ELF-1 (cell line): ENCODE measurements at places on chromosomes 6 and 20.

DNA sequence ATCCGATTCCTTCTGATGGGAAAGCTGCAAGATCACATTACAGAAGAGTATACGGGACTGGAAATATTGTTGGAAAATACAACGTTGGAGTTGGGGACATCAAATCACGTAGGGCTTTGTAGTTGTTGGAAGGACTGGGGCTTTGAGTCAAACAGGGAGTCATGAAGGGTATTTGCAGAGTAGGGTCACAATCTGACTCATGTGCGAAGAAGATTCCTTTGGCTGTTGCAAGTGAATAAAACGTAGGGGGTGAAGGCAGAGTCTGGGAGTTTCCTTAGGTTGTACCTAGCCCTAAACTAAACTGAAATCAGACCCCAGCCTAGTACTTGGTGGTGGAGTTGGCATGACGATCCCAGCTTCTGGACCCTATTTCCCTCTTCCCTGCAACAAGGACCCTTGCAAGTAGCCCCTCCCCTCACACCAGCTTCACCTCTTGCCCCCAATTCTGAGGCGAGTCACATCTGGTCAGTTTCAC, 32.3 kb downstream of the SNX5 start:
- DNase-seq, result no peak

- no peak for DNase-seq
These were observed 987.7 kb downstream of the GRIK2 start for GRCh38 chr6:102381203-102381602.

GRCh38 chr20:4811661-4812181, 90.0 kb downstream of the PRND start:
- DNase-seq, result no peak

- no peak for DNase-seq
These were observed 73.7 kb downstream of the LYRM2 start for GRCh38 chr6:89564752-89565427.

DNA sequence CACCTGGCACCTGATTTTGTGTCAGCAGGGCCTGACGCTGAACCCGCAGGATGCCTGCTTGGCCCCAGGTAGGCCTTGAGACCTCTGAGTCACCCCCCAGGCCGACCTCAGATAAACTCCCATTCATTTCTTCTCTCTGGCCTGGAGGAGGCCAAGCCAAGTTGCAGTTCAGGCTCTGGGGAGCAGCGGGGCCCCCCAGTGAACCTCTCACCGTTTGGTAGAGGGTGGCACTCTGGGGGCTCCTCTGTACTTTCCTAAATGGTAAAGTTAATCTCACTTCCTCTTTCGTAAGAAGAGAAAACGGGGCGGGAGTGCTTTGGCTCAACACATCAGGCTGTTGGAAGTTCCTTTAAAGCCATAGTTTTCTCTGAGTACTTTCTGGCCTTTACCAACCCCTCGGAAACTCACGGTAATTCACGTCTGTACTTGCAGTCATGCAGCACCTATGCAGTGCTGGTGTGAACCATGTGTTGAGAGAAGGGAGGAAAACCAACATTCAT, 2.8 kb downstream of the SIRPA start:
- DNase-seq, result no peak

GRCh38 chr6:169591616-169592015, 110.2 kb downstream of the WDR27 start:
- DNase-seq, result no peak

DNA sequence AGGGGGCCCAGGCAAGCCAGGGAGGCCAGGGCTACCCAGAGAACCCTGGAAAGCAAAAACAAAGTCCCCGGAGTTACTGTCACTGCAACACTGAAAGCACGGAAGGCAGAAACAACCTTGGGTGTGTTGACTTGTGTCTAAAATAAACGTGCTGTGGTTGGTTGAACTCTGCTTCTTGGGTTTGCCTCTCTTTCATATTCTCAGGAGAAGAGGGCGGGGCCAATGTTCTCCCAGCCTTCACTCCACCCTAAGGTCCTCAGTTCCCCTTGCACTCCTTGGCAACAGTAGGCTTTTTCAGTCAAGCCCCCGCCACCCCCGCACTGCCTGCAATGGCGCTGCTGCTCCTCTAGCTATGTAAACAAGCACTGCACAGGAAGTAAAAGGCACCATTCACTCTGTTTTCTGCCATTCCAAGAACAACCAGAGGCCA, 60.9 kb downstream of the COL9A1 start:
- peak; percentile 9 for DNase-seq
